Astrocyte of the spinal cord (primary cell): ENCODE measurements at places on chromosomes 12 and 14.

- DNase-seq = peak; percentile 71
These were observed 101.4 kb upstream of the RTL1 start for GRCh38 chr14:101004954-101005353.

DNA sequence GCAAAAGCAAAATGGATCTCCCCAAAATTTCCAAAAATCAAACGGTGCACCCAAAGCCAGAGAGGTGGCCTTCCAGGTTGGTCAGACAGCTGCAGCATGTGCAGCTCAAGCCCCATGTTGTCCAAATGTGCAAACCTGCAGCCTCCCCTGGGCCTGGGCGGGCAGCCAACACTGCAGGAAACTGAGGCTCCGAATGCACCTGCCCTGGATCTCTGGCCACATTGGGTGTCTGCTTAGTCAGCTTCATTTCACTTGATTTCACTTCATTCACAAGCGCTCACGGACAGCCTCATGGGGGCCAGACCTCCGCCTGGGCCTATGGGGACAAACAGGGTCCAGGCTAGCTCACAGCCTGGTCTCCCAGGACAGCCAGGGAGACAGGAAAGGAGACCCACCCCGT, 59.8 kb downstream of the BCL11B start:
- DNase-seq = no peak

DNA sequence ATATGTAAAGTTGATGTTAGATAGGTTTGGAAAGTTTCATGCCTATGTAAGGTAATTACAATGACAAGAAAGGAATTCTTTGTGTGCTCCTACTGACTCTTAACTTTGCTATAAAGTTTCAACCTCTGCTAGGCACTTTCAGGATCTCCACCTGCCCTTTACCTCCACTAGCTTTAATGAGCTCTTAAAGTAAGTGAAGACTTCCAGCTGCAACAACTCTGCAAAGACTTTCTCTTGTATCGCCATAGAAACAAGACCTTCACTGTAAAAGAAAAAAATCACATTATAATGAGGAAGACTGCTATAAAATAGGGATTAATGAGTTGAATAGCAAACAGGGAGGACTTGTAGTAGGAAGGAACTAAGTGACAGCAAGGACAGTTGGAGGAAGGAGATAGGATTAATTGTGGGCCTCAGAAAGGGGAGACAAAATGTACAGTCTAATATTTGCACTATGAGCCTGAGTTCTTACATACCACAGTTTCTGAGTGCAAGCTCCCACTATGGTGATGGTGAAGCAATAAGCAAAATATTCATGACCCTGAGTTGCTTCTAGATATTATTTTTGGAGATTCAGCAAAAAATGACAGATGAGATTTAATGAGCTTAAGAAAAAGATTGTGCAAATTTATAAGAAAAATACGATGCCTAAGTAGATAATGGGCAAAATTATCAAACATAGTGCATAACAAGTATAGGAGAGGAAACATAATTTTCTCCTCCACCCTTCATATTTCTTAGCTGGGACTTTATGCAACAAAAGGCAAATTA, 66.7 kb downstream of the DHRS2 start:
- DNase-seq = no peak

DNA sequence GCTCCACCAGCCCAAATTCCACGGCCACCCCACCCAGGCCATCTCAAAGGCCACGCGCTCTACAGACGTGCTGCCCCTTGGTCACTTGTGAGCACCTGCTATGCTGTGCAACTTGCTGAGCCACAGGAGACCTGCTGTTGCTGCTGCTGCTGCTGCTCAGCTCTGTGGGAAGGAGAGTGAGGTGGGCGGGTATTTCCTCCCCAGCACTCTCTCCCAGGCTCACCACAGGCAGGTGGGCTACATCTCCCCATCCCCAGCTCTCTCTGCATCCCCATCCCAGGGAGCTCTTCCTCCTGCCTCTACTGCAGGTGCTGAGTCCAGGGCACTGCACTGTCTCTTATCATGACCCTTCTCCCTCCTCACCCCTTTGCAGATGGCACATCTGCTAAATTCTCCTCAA, 306.9 kb downstream of the BCL11B start:
- no peak for DNase-seq

- DNase-seq = no peak
These were observed 51.6 kb downstream of the PPP4R4 start for GRCh38 chr14:94225460-94226378.

GRCh38 chr14:55327179-55327578, 56.0 kb downstream of the FBXO34 start:
- DNase-seq = no peak

DNA sequence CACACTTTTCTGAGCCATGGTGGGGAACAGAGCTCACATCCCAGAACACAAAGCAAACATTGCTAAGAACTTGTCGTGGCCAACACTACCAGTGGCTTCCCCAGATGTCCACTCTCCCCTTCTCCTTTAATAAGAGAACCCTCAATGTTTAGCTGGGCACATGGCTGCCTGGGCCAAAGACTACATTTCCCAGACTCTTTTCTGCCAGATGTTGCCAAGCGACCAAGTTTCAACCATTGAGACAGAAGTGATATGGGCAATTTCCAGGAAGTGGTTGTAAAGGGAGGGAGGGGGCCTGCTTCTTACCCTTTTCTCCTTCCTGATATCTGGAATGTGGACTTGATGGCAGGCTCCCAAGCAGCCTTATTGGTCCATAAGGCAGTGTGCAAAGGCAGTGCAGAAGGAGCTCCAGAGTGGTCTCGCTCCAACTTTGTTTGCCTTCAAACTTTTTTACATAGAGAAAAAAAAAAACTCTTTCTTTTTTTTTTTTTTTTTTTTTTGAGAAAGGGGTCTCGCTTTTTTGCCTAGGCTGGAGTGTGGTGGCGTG, 24.9 kb upstream of the JDP2 start:
- no peak for DNase-seq
